ENCODE measurements at places on chromosomes 1 and 21.
A peak's percentile ranks its signal among the peaks of the same experiment; 100 is the strongest.

DNA sequence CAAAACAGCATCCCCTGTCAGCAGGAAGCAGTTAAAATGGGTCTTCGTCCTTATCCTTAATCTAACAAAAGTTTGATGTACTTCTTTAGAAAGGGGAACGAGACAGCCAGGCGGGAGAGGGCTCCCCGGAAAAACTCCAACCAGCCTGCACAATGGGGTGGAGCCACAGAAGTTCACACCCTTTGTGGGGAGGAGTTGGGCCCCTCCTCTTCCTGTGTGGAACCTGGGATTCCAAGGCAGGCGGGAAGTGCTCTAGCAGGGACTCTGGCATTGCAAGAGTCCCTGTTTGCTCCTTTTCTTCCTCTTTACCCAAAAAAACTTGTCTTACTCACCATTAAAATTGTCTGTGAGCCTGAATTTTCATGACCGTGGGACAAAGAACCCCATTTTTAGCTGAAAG lies 47.7 kb downstream of the FCRL5 start:
- H3K27ac ChIP-seq, result no peak overlapping the region
- no peaks in the 10 kb centered on the region for H3K36me3 ChIP-seq
- H3K4me3 ChIP-seq, result no peak overlapping the region
- no peak for DNase-seq
- H3K4me1 ChIP-seq, result no peaks in the 10 kb centered on the region

- no peak overlapping the region for H3K27ac ChIP-seq
- DNase-seq, result no peak
- H3K27me3 ChIP-seq, result no peaks in the 10 kb centered on the region
Measured at GRCh38 chr1:41789661-41790330, 128.9 kb downstream of the HIVEP3 start.

GRCh38 chr1:173137107-173137706 lies 69.9 kb downstream of the TNFSF4 start:
- DNase-seq, result no peak
- H3K36me3 ChIP-seq, result no peaks in the 10 kb centered on the region
- no peaks in the 10 kb centered on the region for H3K27me3 ChIP-seq
- no peak overlapping the region for H3K27ac ChIP-seq
- no peaks in the 10 kb centered on the region for H3K4me1 ChIP-seq
- H3K4me3 ChIP-seq, result no peak overlapping the region

- H3K27ac ChIP-seq, result no peak overlapping the region
- no peak for DNase-seq
- no peaks in the 10 kb centered on the region for H3K4me1 ChIP-seq
- no peak overlapping the region for H3K4me3 ChIP-seq
Measured at GRCh38 chr1:29504196-29504595, 267.9 kb downstream of the PTPRU start.

GRCh38 chr21:44868707-44869106 lies 4.8 kb downstream of the PTTG1IP start:
- peak overlapping the region; percentile 58 for H3K4me3 ChIP-seq
- H3K27ac ChIP-seq, result peak overlapping the region; percentile 88
- peak; percentile 22 for DNase-seq
- H3K36me3 ChIP-seq, result peaks cover 9% of the 10 kb centered on the region
- no peaks in the 10 kb centered on the region for H3K27me3 ChIP-seq

GRCh38 chr1:59238993-59239392 lies 57.9 kb upstream of the FGGY start:
- DNase-seq, result no peak
- no peaks in the 10 kb centered on the region for H3K4me1 ChIP-seq
- H3K27me3 ChIP-seq, result peaks cover 1% of the 10 kb centered on the region
- no peak overlapping the region for H3K4me3 ChIP-seq
- no peak overlapping the region for H3K27ac ChIP-seq
- no peaks in the 10 kb centered on the region for H3K36me3 ChIP-seq

DNA sequence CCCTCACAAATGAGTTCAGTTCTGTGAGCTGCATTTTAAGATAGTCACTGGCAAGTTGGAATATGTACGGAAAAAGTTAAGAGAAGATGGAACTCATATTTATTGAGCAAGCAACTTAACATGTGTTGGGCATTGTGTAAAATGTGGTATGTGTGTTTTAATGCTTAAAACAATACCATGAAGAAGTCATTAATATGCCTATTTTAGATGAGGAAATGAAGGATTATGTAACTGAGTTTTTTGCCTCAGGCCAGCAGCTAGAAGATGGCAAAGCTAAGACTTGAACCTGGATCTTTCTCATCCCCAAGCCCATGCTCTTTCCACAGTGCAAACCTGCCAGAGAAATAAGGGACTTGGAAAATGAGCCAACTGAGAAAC lies 48.9 kb downstream of the SPATA46 start:
- DNase-seq, result no peak
- no peak overlapping the region for H3K27ac ChIP-seq
- H3K4me3 ChIP-seq, result no peak overlapping the region
- no peaks in the 10 kb centered on the region for H3K36me3 ChIP-seq
- H3K4me1 ChIP-seq, result no peaks in the 10 kb centered on the region

GRCh38 chr21:45525910-45526306 lies 16.3 kb downstream of the SLC19A1 start:
- H3K27ac ChIP-seq, result no peak overlapping the region
- H3K27me3 ChIP-seq, result no peaks in the 10 kb centered on the region
- H3K4me3 ChIP-seq, result no peak overlapping the region

DNA sequence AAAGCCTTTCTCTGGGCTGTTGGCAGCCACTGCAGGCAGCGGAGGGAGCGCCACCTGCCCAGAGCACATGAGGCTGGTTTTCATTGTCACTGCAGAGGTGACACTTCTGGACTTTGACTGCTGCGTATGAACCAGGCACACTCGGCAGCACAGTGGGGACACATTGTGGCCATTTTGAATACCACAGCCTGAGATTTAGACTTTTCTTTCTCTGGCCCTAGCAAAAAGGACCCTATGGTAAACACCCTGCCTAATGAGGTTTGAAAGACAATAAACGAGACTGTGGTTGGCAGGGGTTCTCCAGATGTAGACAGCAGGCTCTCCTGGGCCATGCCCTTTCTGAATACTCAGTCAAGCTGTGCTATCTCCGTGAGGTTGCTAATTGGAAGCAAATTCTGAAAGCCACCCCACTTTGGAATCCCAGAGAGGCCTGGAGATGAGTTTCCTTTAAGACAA lies 12.0 kb upstream of the KCNE2 start:
- peaks cover 9% of the 10 kb centered on the region for H3K27me3 ChIP-seq
- H3K4me3 ChIP-seq, result no peak overlapping the region
- peak; percentile 49 for DNase-seq
- no peaks in the 10 kb centered on the region for H3K36me3 ChIP-seq

DNA sequence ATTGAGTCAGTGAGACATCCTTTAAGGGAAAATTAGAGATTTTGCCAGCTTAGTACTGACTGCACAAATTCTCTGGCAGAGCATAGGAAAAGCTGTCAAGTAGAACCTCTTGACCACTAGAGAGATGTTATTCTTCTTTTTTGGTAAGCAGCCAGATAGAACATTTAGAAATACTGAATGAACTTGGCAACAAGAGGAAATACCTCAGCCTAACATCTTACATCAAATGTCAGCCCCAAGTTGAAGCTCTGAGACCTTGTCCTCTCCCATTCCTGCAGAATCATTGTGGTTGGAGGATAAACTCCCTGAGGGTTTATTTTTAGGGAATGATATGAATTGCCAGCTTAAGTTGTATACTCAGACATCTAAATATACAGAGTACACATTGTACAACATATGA lies 53.5 kb downstream of the MIGA1 start:
- no peaks in the 10 kb centered on the region for H3K27me3 ChIP-seq
- no peak overlapping the region for H3K4me3 ChIP-seq
- H3K4me1 ChIP-seq, result peaks cover 2% of the 10 kb centered on the region
- peaks cover 5% of the 10 kb centered on the region for H3K36me3 ChIP-seq
- DNase-seq, result no peak
- no peak overlapping the region for H3K27ac ChIP-seq

DNA sequence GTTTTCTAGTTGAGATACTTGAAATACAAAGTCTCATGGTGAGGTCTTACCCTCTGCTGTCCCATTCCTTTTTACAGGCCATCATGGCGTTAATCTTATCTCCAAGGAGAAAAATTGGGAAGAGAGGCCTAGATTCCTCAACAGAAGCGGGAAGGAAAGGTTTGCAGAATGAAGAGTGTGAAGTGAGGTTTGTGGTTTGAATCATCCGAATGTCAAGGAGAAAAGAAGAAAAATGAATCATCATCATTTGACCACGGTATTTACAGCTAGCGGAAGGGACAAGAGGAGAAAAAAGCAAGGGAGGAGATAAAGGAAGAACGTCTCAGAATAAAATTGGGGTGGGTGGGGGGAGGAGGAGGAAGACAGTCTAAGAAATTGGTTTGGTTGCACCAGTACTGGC lies 935 bp upstream of the COG2 start:
- peaks cover 45% of the 10 kb centered on the region for H3K4me1 ChIP-seq
- no peak overlapping the region for H3K27ac ChIP-seq
- no peak for DNase-seq
- peak overlapping the region; percentile 4 for H3K4me3 ChIP-seq

- H3K27me3 ChIP-seq, result no peaks in the 10 kb centered on the region
- no peak overlapping the region for H3K4me3 ChIP-seq
- peaks cover 5% of the 10 kb centered on the region for H3K36me3 ChIP-seq
- DNase-seq, result no peak
Measured at GRCh38 chr1:160466961-160467360, 56.1 kb downstream of the SLAMF6 start.

GRCh38 chr1:207500306-207500705 lies 4.3 kb downstream of the CR1 start:
- no peak overlapping the region for H3K27ac ChIP-seq
- H3K36me3 ChIP-seq, result no peaks in the 10 kb centered on the region
- DNase-seq, result no peak
- peaks cover 48% of the 10 kb centered on the region for H3K27me3 ChIP-seq
- H3K4me1 ChIP-seq, result peaks cover 22% of the 10 kb centered on the region

GRCh38 chr1:84365225-84366221 lies 32.8 kb upstream of the DNASE2B start:
- DNase-seq, result no peak
- no peak overlapping the region for H3K27ac ChIP-seq
- H3K36me3 ChIP-seq, result no peaks in the 10 kb centered on the region
- H3K27me3 ChIP-seq, result no peaks in the 10 kb centered on the region
- peaks cover 7% of the 10 kb centered on the region for H3K4me1 ChIP-seq
- H3K4me3 ChIP-seq, result no peak overlapping the region

GRCh38 chr21:32592929-32593502 lies 7.7 kb upstream of the TCP10L start:
- H3K4me1 ChIP-seq, result peaks cover 2% of the 10 kb centered on the region
- H3K27me3 ChIP-seq, result no peaks in the 10 kb centered on the region
- no peak for DNase-seq

GRCh38 chr1:89603651-89604413 lies 29.1 kb upstream of the LRRC8C start:
- no peaks in the 10 kb centered on the region for H3K27me3 ChIP-seq
- peak overlapping the region; percentile 50 for H3K4me3 ChIP-seq
- peaks cover 14% of the 10 kb centered on the region for H3K36me3 ChIP-seq
- H3K4me1 ChIP-seq, result peaks cover 98% of the 10 kb centered on the region
- H3K27ac ChIP-seq, result peak overlapping the region; percentile 100

DNA sequence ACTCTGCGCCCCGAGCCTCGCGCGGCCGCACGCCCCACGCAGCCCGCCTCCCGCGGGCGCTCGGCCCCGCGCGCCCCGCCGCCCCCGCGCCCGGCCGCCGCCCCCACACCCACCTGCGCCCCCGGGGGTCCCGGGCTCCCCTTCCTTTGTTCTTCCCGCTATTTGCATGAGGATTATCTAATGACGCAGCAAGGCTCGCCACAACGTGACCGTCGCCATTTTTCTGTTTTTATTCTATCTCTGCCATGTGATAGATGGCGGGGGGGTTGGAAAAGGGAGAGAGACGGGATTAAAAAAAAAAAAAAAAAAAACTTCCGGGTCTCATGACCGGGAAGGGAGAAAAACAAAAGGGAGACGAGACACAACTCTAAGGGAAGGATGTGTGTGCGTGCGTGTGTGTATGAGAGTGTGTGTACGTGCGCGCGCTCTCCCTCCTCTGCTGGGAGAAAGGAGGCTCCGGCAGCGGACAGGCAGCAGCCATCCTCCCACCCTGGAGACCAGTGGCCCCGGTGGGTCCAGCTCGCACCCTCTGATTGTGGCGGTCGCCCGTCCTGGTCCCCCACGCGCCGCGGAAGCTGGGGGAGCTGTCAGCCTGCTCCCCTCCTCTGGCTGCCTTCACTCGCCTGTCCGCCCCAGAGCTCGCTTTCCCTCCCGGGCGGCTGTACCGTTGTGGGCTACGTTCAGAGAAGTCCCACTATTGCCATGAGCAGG lies 80.4 kb upstream of the AK4 start:
- peaks cover 53% of the 10 kb centered on the region for H3K4me1 ChIP-seq
- H3K36me3 ChIP-seq, result peaks cover 3% of the 10 kb centered on the region
- peak; percentile 66 for DNase-seq
- H3K4me3 ChIP-seq, result peak overlapping the region; percentile 87

DNA sequence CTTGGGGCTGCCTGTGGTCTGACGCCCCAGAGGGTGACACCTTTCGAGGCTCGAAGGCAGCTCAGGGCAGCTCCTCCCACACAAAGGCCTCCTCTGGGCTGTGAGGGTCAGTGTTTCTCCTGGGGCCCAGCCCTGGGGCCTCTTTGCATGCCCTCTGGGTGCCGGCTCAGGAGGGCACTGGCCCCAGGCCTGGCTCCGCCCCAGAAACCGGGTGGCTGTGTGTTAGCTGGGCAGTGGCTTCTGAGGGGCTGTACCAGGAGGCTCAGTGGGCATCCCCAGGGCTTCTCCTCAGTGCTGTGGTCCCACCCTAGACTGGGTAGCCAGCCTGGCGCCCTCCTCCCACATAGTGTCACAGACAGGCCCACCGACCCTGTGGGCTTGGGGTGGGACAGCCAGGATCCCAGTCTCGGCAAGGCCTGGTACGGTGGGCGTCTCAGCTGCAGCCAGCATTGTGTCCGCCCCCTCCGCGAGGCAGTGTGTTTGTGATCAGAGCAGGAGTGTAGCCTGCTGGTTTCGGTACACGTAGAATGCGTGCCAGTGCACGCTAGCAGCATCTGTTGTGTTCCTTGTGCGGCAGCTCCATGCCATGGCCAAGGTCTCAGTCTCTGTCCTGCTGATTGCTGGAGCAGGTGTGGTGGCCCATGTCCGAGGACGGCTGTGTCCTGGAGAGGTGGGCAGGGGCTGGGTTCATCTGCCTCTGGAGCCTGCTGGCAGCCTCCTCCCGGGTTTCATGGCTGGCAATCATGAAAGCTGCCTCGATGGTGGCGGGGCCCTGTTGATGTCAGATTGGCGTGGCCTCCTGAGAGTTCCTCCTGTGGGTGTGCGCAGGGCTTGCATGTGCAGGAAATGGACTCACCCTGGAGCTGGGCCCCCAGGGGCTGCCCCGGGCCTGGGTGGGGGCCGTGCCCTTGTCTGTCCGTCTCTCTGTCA lies 28.0 kb downstream of the RRP1 start:
- H3K36me3 ChIP-seq, result no peaks in the 10 kb centered on the region
- no peaks in the 10 kb centered on the region for H3K27me3 ChIP-seq
- peaks cover 3% of the 10 kb centered on the region for H3K4me1 ChIP-seq
- no peak overlapping the region for H3K4me3 ChIP-seq
- no peak for DNase-seq

- H3K36me3 ChIP-seq, result no peaks in the 10 kb centered on the region
- DNase-seq, result no peak
- H3K4me3 ChIP-seq, result no peak overlapping the region
- H3K27me3 ChIP-seq, result no peaks in the 10 kb centered on the region
Measured at GRCh38 chr1:159779403-159779851, 1.3 kb upstream of the DUSP23 start.

GRCh38 chr21:34147792-34148418 lies 74.5 kb downstream of the MRPS6 start:
- H3K4me1 ChIP-seq, result peaks cover 8% of the 10 kb centered on the region
- H3K27ac ChIP-seq, result no peak overlapping the region
- H3K27me3 ChIP-seq, result no peaks in the 10 kb centered on the region
- H3K4me3 ChIP-seq, result no peak overlapping the region
- H3K36me3 ChIP-seq, result peaks cover 45% of the 10 kb centered on the region

- no peaks in the 10 kb centered on the region for H3K36me3 ChIP-seq
- H3K27me3 ChIP-seq, result peaks cover 6% of the 10 kb centered on the region
- H3K27ac ChIP-seq, result no peak overlapping the region
- no peak overlapping the region for H3K4me3 ChIP-seq
- DNase-seq, result no peak
Measured at GRCh38 chr1:207486198-207486597, 9.8 kb upstream of the CR1 start.
